ENCODE measurements at places on chromosomes 12 and 14.

- DNase-seq: no peak
Observed at GRCh38 chr14:78178971-78179370, 8.8 kb downstream of the NRXN3 start.

- no peak for DNase-seq
Observed at GRCh38 chr12:116544656-116545055, 14.5 kb upstream of the MAP1LC3B2 start.

- DNase-seq: no peak
Observed at GRCh38 chr12:46557539-46558373, 185.2 kb upstream of the SLC38A2 start.

GRCh38 chr12:80858356-80858755 lies 79.4 kb downstream of the LIN7A start:
- no peak for DNase-seq

- DNase-seq: no peak
Observed at GRCh38 chr12:78697817-78698415, 166.7 kb upstream of the SYT1 start.

GRCh38 chr14:103141117-103141796 lies 18.0 kb downstream of the TNFAIP2 start:
- no peak for DNase-seq

- no peak for DNase-seq
Observed at GRCh38 chr12:2856051-2856450, 788 bp downstream of the TEX52 start.

- DNase-seq: no peak
Observed at GRCh38 chr14:67068251-67068650, 121.0 kb upstream of the GARIN2 start.

- DNase-seq: no peak
Observed at GRCh38 chr12:112738531-112738930, 53.0 kb upstream of the RPH3A start.

DNA sequence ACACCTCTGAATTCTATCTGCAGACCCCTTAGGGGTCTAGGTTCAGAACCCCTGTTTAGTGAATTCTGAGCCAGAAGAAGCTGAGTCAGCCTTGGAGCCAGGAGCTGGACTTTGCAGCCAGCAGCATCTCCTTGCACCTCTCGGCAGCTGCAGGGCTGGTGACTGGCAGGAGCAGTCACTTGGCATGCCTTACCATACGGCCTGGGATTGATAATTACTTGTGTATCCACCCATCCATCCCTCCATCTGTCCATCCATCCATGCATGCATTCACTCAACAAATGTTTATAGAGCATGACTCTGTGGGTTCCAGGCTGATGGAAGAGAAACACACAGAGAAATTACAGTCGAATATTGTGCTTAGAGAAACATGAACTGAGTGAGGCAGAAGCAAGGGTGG lies 67.5 kb upstream of the PRIMA1 start:
- no peak for DNase-seq

DNA sequence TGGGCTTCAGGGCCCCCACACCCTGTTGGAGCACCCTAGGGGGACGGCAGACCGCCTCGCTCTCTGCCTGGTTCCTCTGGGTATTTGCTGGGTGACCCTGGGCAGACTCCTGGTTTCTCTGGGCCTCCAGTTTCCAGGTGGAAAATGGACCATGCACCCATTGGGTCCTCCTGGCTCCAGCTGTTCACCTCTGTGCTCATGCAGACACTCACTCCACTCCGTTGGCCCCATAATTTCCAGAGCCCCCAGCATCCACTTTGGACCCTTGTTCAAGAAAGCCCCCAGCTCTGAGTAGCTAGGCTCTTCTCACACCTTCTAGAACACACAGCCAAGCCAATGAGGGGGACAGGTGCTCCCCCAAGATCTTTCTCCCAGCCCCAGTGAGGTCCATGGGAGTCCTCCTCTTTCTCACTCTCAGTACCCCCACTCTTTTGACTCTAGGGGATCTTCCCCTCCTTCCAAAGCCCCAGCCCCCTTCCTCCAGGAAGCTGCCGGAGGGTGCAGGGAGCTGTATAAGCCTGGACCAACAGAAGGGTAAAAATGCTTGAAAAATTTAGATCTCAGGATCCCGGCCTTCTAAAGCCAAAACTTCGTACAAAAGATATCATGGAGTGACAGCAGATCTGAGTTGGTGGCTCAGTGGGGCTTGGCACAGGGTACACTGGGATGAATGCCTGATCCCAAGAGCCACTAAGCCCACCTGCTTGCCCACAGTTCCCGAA lies 174.8 kb upstream of the RTL1 start:
- no peak for DNase-seq

GRCh38 chr12:15688202-15688736 lies 100.9 kb downstream of the EPS8 start:
- DNase-seq: no peak

DNA sequence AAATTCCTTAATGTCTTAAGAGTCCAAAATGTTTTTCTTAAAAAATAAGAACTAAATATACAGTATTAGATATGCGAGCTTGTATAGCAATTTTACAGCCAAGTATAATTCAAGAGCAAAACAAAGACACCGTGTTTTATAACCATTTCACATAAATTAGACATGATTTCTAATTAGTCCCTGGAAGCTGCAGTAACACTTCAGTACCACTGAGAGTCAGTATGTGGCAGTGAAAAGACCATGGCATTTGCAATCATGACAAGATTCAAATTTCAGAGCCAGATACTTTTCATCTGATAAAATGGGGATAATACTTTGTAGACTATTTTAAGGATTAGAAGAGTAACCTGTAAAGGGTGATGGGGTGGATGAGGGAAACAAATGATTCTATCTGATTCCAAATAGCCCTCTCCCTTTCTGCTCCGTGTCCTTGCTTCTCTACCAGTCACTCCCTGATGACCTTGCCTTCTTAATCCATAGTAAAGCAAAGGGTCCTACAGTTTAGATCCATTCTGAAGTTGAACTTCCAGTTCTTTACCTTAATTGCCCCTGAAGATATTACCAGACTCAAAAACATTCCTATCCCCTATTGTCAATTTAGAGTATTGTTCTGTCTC lies 145.4 kb upstream of the ABCD2 start:
- no peak for DNase-seq

- DNase-seq: peak; percentile 63
Observed at GRCh38 chr12:45729233-45730083, at the start of gene ARID2. TSS of gene ARID2 (plus strand) at chr12:45729706. CDS start at chr12:45729837, 131 bp downstream.

- no peak for DNase-seq
Observed at GRCh38 chr12:46320731-46321130, 51.8 kb downstream of the SLC38A2 start.

GRCh38 chr14:61221906-61222305 lies 59.2 kb downstream of the TMEM30B start:
- no peak for DNase-seq

DNA sequence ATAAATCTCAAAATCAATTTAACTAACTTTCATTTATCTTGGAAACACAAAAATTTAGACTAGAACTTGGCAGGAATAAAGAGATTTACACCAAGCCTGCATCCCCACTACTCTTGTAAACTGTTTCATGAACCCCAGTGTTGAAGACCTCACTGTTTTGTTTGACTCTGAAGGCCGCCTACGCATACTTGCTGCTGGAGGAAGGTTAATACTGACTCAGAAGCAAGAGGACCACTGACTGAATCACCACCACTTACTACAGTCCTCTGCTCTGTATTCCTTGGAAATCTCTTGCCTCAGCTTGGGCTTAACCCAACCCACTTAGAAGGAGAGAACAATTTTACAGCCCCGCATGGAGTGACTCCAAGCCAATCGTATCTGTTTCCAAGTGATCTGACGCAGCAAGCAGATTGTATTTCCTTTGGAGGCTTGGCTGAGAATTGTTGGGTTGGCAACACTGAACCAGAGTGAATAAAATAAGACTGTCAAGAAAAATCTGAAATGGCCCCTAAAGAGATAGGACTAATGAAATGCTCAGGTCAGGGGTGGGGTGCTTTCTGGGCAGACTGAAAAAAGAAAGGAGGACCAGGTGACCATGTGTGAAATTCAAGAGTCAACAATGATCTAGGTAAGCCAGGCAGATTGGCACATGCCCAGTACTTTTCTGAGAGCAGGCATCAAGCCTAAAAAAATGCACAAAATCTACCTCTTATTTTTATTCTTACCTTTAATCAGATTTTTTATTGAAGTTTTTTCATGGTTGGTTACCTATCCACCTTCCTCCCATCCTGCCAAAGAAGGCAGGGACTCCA lies 248.6 kb downstream of the ZFP36L1 start:
- no peak for DNase-seq

DNA sequence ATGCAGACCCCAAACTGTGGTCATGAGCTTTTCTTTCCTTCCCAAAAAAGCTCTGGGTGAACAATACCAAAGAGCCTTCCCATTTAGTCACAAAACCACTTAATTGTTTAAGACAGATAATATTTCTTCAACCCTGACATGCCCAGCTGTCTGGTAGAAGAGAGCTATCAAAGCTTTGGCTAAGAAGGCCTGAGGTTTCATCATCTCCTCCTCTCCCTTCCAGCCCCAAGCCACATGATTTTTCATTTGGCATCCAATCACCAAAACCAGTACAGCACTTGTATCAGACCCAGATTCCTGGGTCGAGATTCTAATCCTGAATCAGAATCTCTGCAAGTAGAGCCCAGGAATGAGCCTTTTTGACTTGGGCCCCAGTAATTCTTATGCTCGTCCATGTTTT lies 199.6 kb upstream of the TMEM260 start:
- DNase-seq: no peak

- no peak for DNase-seq
Observed at GRCh38 chr14:73365727-73366126, 92.6 kb downstream of the NUMB start.

- DNase-seq: no peak
Observed at GRCh38 chr14:98612434-98613200, 659.4 kb downstream of the BCL11B start.

DNA sequence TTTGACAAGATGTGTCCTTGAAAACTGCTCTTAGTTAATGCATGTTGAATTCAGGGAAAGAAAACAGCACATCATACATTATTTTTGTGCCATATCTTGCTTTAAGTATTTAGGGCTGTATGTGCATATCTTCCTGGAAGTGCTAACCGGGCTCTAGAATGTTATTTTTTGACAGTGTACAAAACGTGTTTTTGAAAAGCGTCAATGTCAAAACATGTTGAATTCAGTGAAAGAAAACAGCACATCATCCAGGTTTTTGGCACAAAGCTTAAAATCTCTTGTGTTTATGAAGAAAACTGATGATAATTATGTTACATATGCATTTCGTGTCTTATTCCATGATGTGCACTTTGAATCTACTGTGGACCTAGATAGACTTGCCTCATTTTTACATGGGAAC lies 82.7 kb downstream of the ASCL4 start:
- DNase-seq: no peak

DNA sequence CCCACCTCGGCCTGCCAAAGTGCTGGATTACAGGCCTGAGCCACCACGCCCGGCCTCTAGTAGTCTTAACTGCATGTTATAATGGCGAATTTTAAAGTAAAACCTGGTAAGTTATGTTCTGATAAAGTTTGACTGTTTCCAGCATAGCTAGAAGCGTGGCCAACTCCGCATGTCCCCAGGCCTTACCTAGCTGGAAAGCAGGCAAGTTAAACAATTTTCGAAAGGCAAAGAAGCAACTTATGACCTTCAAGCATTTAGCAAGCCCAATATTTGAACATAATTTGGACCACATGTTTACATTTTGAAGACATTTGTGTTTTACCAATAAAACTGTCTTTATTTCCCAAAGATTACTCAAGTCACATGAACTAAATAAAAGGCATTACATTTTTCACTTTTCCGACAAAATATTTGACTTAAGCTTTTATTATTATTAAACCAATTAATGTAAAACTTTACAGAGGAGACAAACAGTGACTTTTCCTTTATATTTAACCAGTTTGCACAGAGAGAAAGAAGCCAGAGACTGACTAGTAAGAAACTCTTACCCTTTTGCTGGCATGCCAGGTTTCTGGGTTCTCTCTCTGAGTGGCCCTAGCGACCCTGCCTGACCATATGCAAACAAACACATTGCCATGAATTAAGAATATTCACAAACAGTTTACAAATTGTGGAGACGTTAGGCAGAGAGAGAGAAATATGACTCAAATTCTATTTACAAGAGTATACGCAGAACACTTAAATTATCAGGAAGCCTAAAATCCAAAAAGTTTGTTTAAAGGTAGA lies 106.3 kb downstream of the RIN3 start:
- no peak for DNase-seq

- no peak for DNase-seq
Observed at GRCh38 chr14:92952481-92953298, 29.7 kb downstream of the CHGA start.

- no peak for DNase-seq
Observed at GRCh38 chr12:53952335-53952694, 2.4 kb upstream of the HOXC12 start.

DNA sequence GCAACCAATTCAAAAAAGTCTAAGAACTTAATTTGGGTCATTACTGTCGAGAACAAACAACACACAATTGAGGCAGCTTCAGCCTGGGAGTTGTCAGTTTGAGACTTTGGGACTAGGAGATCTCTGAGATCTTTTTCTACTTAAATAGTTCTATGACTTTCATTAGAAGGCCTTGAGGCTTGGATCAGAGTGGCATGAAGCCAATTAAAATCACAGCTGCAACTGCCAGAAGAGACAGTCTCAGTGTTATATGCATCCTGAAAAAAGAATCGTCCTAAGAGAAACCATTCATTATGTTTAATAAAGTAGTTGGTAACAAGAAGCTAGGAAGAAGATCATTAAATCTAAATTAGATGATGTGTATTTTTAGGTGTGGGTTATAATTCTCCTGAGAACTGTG lies 170.8 kb upstream of the RASSF8 start:
- DNase-seq: no peak

GRCh38 chr12:118332511-118332910 lies 40.2 kb downstream of the TAOK3 start:
- no peak for DNase-seq

DNA sequence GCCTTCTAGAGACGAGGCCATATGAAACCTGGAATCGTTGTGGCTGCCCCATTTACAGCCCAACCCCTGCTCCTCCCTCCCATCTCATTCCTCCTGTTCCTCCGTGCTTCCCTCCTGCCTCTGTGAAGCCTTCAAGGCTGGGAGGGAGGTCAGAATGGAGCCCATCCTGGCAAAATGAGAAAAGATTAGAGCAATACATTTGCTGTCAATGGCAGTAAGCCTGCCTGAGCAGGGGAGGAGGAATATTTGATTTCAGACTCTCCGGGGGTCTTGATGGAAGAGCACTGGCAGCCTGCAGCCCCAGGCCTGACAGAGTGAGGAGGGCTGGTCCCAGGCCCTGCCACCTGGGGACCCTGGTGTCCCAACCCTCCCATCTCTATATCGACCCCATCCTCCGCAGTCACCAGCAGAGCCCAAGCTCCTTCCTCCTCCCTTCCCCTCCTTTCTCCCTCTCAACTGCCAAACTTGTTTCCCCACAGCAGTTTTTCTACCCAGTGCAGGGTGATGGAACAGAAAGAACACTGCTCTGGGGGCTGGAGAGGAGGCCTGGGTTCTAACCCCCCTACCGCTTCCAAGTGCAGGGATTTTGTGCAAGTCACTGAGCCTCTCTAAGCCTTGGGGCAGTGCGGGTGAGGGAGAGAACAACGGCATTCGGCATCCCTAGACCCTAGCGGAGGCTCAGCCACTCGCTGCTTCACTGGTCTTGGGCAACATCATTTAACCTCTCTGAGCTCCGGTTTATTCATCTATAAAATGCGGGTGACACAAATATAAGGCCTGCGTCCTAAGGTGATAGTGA lies 16.0 kb upstream of the RACGAP1 start:
- no peak for DNase-seq
